ENCODE measurements at places on chromosomes 5 and 9.

- DNase-seq: no peak
Measured at GRCh38 chr5:31334061-31334860, 140.8 kb downstream of the CDH6 start.

DNA sequence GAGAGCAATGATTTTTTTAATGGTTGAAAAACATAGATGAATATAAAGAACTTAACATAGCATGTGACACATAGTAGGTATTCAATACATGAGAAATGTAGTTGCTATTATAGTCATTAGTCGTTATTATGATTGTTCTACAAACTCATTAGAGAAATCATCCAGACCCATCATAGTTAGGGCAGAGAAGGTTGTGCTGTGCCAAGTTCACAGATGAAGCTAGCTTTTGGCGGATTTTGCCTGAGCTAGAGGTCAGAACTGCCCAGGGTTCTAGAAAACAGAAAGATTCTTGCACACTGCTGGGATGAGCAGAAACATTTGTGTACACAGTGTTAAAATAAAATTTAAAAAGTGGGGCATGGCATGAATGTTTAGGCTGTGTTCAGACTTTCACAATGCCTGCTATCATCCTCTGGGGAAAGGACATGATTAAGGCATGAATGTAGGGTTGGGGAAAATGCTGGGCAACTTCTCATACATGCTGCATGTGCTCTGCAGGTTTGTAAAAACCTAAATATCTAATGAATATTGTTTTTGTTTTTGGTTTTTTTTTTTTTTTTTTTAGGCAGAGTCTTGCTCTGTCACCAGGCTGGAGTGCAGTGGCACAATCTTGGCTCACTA lies 33.3 kb upstream of the RAD23B start:
- DNase-seq: no peak

DNA sequence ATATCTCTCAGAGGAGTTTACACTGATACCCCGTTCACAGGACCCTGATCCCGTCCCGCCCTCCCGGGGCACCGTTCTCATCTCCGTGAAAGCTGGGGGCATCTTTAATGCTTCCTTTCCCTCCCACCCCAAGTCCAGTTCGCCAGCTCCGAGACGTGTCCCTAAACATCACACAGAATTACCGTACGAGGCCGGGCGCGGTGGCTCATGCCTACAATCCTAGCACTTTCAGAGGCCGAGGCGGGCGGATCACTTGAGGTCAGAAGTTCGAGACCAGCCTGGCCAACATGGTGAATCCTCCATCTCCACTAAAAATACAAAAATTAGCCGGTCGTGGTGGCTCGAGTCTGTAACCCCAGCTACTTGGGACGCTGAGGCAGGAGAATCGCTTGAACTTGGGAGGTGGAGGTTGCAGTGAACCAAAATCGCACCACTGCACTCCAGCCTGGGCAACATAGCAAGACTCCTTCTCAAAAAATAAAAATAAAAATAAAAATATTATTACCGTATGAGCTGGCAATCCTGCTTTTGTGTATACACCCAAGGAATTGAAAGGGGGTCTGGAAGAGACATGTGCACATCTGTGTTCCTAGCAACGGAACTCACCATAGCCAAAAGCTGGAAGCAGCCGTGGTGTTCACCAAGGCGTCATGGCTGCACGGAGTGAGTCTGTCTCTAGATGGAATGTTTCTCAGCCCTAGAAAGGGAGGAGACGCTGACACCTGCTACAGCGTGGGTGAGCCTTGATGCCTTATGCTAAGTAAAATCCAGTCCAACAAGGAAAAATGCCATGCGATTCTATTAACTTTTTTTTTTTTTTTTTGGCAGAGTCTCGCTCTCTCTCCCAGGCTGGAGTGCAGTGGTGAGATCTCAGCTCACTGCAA lies 1.2 kb upstream of the ABO start:
- no peak for DNase-seq

- no peak for DNase-seq
Measured at GRCh38 chr9:136602193-136602885, 56.5 kb upstream of the NOTCH1 start.

DNA sequence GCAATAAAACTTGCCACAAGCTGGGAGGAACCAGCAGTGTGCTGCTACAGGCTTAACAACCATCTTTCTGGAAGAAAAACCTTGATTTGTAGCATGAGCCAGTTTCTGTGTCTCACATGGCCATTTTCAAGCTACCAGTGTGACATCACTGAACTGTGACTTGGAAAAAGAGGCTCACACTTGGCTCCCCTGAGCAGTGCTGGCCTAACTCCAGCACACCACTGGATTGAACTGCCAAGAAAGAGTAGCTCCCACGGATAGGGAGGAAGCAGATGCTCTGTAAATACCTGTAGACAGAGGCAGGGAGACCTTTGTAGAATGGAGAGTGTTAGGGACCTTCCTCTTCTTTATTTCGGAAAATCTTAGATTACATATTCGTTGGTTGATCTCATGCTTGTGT lies 197.9 kb downstream of the SH3GL2 start:
- no peak for DNase-seq

GRCh38 chr5:157137691-157138090 lies 5.0 kb downstream of the MED7 start:
- DNase-seq: no peak

GRCh38 chr5:68255305-68256120 lies 40.0 kb downstream of the PIK3R1 start:
- DNase-seq: no peak

DNA sequence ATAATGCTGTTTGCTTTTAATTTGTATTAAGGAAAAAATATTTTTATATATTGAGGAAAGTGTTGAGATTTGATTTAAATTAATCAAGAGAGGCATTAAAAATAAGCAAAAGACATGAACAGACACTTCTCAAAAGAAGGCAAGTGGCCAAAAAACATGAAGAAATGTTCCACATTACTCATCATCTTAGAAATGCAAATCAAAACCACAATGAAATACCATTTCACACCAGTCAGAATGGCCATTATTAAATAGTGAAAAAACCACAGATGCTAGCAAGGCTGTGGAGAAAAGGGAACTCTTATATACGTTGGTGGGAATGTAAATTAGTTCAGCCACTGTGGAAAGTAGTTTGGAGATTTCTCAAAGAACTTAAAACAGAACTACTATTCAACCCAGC lies 45.9 kb downstream of the RANBP17 start:
- DNase-seq: no peak

DNA sequence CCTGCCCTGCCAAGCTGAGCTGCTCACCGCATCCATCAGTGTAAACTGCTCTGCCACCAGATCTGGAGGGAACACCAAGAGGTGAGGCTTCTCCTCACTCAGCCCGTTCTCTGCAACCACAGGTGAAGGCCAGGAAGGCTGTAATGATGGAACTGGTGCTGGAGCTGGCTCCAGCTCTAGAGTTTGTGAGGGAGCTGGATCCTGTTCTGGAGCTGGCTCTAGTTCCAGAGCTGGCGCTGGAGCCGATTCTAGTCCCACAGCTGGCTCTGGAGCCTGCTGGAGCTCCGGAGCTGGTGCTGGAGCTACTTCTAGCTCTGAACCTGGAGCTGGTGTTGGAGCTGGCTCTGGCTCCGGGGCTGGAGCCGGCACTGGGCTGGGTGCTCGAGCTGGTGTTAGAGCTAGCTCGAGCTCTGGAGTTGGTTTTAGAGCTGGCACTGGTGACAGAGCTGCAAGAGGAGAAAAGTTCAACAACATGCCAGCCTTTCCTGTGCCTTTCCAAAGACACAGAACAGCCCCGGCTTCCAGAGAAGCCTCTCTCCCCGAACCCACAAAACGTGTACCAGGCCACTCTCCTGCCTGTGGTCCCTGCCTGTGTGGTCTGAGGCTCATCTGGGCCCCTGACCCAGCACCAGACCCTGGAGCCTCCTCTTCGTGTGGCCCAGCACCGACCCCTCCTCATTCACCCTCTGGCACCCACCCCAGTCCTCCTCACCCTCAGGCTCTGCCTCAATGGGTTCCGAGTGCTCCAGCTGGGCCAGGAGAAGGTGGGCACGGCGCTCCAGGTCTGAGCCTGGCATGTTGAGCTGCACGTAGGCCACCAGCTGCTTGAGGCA lies 12.9 kb downstream of the RALGDS start:
- no peak for DNase-seq

DNA sequence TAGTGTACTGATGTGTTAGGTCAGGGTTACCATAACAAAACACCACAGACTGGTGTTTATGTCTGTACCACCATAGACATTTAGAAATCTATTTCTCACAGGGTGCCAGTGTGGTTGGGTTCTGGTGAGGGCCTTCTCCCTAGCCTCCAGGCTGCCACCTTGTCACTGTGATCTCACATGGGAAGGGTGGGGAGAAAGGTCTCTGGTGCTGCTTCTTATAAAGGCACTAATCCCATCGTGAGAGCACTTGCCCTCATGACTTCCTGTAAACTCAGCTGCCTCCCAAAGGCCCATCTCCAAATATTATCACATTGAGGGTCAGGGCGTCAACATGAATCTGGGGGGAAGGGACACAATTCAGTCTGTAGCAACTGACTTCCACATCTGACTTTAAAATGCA lies 49.8 kb downstream of the PIK3R1 start:
- no peak for DNase-seq

- DNase-seq: no peak
Measured at GRCh38 chr9:90851444-90851843, 49.8 kb downstream of the SYK start.

GRCh38 chr5:149408252-149409099 lies 29.4 kb upstream of the IL17B start:
- DNase-seq: no peak

DNA sequence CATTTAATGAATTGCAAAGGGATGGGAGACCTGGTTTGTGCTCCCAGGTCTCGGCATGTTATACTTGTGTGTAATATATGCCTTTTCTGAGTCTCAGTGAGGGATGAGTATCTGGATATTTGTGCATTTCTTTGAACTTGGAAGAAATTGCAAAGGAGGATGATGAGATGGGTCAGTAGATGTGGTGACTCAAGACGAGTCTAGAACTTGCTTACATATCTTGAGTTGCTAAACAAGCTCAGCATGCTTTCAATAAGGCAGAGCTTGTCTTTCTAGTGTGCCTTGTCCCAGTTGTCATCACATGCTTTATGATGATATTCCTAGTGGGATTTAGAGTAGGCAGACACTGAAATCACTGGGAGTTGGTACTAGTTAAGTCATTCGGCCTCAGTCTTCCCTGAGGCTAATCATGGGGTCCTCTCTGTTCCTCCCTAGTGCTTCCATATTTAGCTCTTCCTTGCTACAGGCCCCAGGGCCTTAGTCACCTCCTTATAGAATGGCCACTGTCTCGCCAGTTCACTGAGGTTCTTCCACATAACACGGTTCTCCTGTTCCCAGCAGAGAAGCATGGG lies 222.3 kb downstream of the ARRDC3 start:
- DNase-seq: no peak

- DNase-seq: no peak
Measured at GRCh38 chr5:134103998-134104654, 10.4 kb upstream of the TCF7 start.

DNA sequence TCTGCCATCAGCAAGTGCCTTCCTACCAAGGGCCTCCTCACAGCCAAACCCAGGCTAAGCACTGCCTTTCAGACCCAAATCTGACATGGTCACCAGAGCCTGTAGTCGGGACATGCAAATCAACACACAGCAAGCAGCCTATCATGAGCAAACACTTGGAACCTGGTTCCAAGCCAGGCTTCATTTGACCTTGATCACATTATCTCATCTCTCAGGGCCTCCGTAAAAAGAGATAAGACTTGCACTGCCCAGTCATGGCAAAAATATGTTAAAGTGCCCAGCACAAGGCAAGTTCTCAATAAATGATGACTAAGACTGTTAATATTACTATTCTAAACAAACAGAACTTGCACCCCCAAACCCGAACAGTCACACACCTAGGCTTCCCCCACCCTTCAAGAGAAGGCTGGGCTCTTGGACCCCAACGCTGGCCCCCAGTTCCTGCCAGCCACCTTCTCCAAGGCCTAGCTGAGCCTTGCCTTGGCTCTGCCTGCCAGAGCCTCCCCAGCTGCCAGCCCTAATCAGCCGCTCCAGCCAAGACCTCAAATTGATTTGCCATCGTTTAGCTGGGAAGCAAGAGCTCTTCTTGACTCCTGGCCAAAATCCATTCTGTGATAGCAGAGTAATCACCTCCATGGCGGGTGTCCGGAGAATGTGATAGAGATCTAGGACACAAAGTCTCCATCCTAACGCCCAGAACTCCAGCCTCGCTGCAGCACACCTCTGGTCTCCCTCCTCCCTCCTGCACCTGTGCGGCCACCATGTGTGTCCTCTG lies 18.7 kb downstream of the CPLX2 start:
- DNase-seq: no peak

DNA sequence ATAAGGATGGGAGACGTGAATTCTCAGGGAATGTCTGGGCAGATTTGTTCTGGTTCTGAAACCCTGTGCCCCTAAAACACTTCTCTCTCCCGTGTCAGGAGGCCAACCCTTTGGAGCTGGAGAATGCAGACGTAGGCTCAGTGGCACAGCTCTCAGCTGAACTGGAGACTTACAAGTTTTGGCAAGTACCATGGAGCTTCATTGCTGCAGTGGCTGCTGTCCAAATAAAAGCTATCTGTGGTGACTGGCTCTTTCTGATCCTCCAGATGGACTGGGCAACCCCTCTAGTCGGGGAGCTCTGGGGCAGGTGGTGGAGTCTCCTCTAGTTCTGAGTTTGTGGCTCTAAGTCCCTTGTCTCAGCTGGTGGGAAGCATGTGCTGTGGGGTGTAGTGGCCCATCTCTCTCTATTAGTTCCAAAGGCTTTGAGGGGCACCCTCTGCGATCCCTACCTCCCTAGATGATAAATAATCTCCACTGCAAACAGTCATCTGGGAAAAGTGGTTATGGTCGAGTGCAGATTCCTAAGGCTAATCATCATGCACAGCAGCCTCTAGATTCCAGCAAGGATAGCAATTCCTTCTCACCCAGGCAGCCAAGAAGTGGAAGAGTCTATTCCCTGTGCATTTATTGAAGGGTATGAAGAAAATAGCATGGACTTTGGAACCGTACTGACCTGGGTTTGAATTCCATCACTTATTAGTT lies 204.2 kb upstream of the KLF4 start:
- no peak for DNase-seq

DNA sequence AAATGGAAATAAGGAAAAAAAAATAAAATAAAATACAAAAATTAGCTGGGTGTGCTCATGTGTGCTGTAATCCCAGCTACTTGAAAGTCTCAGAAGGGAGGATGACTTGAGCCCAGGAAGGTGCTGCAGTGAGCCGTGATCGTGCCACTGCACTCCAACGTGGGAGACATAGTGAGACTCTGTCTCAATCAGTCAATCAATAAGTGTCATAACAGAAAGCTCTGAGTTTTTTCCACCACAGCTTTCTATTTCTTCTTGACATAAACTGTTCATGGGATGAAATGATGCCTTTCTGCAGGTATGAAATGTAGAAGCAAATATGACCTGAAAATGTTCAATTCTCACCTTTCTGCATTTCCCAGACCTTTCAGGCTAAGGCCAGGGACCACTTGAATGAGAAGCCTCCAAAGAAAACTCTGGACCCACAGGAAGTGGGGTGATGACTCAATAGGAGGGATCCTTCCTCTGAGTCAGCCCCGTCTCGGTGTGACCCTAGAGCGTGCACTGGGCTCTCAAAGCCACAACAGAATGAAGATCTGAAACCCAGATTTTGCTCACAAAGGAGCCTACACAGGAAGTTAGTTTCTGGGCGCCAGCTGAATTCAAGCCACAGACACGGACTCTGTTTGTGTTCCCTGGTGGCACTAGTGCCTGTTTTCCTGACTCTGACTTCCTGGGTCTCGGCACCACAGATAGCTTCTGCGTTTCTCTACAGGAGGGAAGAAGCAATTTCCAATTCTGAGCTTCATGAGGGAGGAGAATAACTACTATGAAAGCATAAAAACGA lies 62.0 kb downstream of the ANKH start:
- no peak for DNase-seq

GRCh38 chr9:91150998-91151717 lies 210.6 kb downstream of the AUH start:
- DNase-seq: no peak

GRCh38 chr9:123067136-123067535 lies 33.7 kb downstream of the GPR21 start:
- DNase-seq: no peak

Data from hematopoietic multipotent progenitor cell treated with erythropoietin and hydrocortisone succinate and interleukin-3 and kit ligand, for 15 days (in vitro differentiated cells).